ENCODE measurements at places on chromosomes 2 and 18.

DNA sequence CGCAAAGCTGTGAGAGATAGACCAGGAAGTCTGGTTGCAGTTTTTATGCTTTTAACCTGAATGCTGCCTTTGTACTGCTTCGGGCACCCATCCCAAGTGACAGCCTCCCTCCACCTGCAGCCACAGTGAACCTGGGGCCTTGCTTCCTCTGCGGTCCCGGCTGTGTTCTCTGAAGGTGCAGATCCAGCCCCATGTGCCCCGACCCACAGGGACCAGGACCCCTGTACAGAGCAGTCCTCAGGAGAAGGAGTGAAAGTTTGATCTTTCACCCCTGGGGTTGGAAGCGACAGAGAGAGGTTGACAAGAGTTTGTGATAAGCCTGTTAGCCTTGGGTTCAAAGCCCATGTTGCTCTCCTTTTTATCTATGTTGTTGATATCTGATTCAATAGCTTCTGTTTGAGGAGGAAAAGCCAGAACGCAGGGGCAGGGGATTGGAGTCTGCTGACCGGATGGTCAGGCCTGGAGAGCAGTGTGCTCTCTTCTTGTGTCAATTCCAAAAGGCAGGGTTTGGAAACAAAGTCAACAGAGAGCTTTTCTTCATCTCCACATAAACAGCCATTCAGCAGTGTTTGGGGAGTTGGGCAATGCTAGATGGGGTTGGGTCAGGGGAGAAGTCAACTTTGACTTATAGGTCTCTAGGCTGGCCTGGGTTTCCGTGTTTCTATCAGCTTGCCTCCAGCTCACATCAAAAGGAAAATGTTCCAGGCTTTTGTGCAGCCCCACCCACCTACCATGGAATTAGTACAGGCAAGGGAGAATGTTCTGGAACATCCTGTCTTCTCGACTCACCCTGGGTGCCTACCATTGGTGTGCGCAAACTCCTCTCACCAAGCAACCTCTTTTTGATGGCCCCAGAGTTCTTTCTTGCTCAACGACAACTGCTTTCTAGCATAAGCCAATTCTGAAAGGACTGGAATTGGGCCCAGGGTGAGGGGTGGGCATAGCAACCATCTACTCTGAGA, 214.9 kb downstream of the ALPK2 start:
- DNase-seq, result no peak

- DNase-seq, result no peak
These were observed 119.2 kb downstream of the CACNB4 start for GRCh38 chr2:151979694-151980093.

DNA sequence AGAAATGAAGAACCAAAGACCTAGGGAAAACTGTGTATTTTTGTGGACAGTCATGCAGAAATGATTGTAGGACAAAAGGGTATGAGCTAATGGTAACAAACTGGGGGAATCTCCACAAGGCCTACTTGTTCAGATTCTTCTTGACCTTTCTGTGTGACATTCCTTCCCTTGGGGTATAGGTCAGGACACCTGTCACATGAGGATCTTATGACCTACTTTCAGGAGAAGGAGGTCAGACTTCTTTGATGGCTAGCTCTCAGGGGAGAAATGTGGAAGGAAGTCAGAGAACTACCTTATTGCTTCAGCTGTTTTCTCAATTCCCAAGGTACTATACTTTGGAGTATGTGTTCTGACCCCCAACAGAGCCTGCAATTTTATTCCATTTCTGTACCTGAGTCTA, 40.7 kb upstream of the TANK start:
- DNase-seq, result no peak

GRCh38 chr2:198100346-198100745, 296.0 kb downstream of the PLCL1 start:
- no peak for DNase-seq

DNA sequence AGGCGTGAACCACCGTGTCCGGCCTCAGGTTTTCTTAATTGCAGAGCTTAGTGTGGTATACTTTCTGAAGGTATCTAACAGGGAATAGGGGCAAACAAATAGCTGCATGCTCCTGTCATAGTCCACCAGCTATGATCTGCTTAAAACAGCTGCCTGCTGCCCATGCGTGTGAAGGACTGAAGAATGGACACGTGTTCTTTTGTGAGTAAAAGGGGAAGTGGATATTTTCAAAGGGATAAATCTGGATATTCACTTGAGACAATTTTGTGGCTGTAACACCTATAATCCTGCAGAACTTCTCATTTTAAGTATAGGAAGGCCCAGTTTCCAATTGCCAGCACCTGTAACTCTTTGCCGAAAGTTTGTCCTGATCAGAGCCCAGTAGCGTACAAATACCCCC, 44.7 kb downstream of the TRPM8 start:
- DNase-seq, result no peak

GRCh38 chr18:23853448-23854195, 160.9 kb upstream of the TTC39C start:
- DNase-seq, result no peak

DNA sequence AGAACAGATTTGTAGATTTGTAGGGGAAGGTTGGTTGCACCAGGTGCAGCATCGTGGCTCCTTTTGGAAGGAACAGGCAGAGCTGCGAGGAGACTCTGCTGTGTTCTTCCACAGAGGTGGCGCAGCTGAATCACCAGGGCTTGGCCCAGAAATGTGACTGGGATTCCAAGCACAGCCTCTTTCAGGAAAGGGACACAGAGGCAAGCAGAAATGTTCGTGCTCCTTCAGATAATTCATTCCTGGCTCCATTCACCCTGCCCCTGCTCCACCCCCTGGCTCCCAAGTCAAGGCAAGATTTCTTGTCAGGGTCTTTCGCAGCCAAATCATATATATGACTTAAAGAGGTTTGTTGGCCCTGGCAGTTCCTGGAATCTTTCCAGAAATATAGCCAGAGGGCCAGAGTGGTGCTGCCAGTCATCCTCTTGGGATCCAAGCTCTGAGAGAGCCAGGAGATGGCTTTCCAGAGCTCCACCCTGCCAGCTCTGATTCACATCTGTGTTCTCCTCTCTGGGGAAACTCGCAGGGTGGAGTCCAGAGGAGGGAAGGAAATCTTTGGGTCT, 203.9 kb upstream of the TANK start:
- no peak for DNase-seq

DNA sequence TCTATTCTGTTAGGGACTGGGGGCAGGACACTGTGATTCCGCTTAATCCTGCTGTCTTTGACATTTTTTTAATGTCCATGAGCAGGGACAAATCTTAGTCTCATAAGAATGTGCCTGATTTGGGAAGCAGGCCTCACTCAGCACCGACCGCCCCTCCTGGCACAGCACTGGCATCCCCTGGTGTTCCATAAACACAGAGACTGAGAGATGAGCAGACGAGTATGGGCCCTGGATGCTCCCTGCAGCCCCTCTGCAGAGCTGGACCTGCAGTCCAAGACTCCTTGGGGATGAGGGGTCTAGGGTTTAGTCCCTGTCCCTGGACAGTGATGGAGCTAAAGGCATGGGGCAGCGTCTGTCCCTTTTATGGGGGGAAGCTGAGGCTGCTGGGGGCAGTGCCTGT, 81.6 kb downstream of the NDUFA10 start:
- no peak for DNase-seq

- no peak for DNase-seq
These were observed 103.6 kb upstream of the AGAP1 start for GRCh38 chr2:235390108-235390815.

DNA sequence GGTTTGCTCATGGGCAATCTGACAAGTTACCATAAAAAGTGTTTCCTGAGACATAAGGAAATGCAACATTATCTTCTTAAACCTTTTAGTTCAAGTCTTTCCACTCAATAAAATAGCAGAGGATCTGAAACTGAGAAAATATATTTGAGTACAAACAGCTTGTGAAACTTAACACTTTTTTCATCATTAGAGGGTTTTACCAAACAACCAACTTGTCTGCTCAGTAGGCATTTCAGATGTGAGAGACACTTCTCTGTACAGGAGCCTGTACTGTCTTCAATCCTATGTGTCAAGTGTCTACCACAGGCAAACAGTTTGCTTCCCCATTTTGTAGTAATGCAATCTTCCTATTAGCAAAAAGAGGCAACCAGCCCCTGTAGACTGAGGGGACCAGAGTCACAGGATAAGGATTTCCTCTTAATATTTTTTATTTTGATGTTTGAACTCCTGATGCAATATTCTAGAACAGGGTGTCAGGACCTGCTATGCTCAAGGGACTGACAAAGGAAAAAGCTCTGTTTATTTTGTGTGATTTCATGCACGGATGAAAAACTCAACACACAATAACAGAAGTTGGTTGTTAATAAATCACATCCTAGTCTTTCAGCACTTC, 159.1 kb upstream of the LHCGR start:
- DNase-seq, result no peak

DNA sequence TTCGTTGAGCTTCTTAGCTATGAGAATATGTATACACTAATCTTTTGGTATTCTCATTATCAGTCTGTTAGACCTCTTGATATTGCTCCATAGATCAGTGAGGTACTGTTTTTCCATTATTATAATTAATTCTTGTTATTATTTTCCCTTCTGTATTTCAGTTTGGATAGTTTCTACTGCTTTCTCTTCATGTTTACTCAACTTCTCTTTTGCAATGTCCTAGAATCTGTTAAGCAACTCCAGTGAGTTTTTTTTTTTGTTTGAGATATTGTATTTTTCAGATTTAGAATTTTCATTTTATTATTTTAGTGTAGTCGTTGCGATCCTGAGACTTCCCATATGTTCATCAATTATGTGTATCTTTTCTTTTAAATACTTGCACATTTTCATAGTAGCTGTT, 260.8 kb downstream of the SETBP1 start:
- DNase-seq, result no peak

DNA sequence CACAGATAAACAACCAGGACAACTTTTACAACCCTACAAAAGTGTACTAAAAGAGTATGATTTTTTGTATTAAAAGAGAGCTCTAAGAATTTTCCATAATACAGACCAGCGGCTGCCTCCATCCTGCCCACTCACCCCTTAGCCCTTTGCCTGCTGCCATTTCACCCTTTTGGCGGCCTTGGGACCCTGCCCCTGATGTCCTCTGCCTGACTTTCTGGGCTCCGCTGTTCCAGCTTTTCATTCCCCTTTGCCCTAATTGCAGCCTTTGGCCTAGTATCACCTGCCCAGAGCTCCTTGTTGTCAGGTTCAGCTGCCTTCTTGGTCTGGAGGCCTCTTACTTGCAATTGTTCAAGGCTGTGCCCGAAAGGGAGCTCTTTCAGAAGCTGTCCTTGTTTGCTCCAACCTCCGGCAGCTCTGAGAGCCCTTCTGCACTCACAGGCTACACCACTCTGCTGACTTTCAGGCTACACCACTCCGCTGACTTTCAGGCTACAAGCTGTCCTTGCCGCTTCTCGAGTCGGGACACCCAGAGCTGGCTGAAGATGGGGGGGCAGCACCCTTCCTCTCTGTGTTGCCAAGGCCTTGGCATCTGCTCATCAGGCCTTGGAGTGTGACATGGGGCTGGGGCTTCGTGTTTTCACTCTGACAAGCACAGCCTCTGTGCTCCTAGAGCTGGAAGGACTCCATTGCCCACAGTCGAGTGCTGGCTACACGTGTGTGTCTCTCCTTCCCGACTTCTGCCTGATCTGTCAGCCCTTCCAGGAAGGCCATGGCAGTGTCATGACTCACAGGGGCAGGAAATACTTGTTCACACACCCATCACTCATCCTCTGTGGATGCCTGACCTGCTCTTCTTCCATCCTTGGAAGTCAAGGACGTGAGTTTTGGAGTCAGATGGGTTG, 43.1 kb upstream of the HDAC4 start:
- no peak for DNase-seq

GRCh38 chr18:75592527-75592926, 165.0 kb upstream of the SMIM21 start:
- no peak for DNase-seq

Data from cerebellar cortex (tissue), 1 donor.